GM10248 (cell line): ENCODE measurements at places on chromosomes 3 and 15.

GRCh38 chr15:89112341-89112971, 24.2 kb downstream of the ABHD2 start:
- DNase-seq = peak; percentile 60

DNA sequence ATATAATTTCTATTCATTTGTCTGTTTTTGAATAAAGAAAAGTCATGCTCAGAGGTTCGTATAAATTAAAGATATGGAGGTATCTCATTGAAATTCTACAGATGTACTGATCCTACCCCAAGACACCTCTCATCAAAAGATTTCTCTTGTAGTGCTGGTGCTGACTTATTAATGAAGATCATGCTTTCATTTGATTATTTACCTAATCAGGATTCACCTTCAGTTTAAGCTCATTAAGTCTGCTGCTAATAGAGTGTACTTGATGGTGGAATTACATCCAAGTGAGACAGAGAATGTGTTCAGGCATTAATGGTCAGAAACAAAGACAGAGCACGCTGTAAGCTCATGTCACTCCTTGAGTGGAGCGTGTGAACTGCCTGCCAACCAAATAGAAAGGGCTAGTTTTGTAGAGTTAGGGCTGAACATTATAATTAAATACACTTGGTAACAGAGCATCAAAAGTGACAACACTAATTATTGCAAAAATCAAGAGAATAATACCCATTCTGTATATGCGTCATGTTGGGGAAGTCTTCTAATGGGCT, 45.5 kb downstream of the KBTBD12 start:
- no peak for DNase-seq

GRCh38 chr3:192933779-192934460, 16.3 kb upstream of the MB21D2 start:
- no peak for DNase-seq

GRCh38 chr3:118075873-118076272, 958.8 kb downstream of the IGSF11 start:
- no peak for DNase-seq

DNA sequence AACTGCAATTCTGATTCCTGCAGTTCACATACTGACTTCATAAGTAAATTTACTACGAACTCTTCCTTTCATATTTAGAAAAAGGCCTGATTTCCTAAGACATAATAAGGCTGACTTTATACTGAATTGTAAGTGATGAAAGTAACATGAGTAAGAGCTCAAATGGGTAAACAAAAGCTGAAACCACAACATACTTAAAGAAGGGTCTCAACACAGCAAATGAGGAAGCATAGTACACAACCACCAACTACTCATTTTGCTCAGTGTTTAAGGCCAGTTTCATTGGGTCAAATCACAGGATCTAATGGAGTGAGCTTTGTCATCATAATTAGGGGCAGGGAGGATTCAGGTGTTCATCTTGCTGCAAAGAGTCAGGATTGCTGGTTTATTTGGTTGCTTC, 81.4 kb downstream of the SETD2 start:
- peak; percentile 31 for DNase-seq

GRCh38 chr3:137330246-137330645, 372.5 kb downstream of the IL20RB start:
- no peak for DNase-seq

DNA sequence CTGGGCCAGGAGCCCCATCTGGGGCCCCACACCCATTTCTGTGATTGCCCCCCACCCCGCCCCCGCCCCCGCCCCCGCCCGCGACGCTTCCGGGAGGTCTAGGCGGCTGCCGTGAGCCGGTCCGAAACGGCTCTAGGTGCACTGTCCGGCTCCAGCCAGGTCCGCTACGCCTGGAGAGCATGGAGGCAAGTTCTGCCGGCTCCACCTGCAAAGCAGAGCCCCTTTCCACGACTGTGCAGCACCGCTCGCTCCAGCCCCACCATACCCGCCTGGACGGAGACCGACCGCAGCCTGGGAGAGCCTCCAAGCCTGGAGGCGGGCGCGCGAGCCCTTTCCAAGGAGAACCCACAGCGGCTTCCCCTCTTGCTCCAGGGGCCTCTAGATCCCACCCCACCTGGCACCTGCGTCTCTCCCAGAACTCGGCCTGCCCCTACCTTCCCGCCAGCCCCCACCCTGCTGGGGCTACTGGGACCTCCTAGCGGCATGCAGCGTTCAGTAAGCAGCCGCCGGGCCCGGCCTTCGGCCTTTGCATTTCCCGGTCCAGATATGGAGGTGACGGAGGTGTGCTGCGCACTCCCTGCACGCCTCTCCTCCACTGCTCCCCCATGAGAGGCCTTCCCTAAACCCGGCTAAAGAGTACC, 66.2 kb downstream of the KLF13 start:
- DNase-seq = peak; percentile 42

- no peak for DNase-seq
Observed at GRCh38 chr3:72105306-72105705, 320.4 kb upstream of the PROK2 start.

GRCh38 chr3:108818404-108818803, 4.2 kb upstream of the TRAT1 start:
- DNase-seq = peak; percentile 26

DNA sequence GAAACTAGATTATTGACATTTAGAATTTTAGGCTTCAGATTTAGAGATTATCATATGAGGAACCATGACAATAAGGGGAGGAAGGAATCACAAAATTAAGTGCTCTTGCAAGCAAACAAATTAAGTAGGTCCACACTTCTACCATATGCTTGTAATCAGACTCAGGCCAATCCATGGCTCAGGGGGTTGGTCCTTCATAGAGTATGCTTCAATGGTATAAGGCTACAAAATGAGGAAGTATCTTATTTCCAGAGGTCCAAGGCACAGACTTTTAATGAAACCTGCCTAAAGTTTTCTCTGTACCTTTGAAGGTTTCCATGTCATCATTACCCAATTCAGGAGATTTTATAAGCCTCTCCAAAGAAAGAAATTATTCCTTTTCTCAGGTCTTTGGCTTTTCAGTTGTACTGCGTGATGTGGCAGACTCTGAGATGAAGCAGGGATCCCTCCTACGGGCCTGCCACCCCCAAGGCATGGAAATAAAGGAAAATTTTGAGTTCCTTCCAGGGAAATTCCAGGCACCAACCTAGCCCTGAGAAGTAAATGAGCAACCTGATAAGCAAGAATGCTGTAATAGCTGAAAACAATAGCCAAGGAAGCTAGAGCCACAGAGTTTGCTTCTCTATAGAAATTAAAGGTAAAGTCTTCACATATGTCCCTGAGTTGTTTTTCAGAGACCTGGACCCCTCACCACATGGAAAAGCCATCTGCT, 36.3 kb downstream of the SERPINI2 start:
- DNase-seq = no peak

DNA sequence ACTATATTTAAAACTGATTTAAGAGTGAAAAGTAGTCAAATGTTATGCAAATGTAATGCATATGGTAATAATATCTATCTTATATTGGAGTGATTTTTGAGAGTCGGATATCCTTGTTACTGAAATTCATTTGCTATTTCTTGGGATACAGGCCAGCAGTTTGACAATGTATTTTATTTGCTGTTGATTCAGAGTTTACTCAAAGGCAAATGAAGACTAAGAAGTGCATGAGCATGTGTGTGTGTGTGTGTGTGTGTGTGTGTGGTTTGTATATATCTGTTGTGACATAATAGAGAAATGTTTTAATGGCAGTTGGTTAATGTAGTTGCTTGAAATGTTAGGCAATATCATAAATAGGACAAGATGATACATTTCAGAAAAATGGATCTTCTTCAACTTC, 39.0 kb downstream of the UNC13C start:
- no peak for DNase-seq

DNA sequence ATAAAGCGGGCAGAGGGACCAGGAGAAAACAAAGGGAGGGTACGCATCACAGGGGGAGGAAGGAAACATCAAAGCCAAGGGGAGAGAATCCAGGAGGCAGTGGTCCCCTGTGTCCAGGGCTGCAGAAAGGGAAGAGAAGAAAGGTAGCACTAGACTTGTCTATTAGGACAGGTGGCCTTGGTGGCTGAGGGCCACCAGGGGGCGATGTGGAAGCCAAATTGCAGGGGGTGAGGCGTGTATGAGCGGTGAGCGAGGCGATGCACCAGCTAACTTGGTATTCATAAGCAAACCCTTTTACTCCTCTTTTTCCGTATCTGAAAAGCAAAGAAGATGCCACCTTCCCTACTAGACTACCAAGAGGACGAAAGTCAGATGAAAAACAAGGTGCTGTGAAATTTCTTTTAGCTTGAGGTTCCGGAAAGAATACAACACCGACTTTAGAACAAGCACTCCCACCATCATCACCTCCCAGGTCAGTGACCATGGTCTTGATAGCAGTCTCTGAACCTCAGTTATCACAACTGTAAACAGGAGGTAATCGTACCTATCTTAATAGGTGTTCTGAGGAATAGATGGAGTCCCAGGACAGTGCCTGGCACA, 654.4 kb upstream of the ADAMTS9 start:
- peak; percentile 43 for DNase-seq

GRCh38 chr3:32495609-32496008, 7.0 kb downstream of the CMTM6 start:
- no peak for DNase-seq

DNA sequence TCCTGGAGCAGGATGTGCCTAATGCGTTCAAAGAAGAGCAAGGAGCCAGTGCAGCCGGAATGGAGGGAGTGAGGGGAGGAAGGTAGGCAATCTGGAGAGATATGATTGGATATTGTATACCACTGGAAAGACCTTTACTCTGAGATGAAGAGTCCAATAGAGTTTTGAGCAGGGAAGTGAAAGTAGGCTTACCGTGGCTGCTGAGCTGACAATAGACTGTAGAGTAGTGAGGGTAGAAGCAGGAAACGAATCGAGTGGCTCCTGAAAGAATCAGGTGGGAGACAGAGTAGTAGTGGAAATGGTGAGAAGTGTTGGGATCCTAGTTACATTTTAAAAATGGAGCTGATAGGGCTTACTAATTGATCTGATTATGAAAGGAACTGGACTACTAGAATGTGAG, 51.8 kb upstream of the NUDT16 start:
- peak; percentile 37 for DNase-seq

- DNase-seq = no peak
Observed at GRCh38 chr3:16464511-16465148, 48.9 kb downstream of the RFTN1 start.

- DNase-seq = no peak
Observed at GRCh38 chr3:16417945-16418739, 95.4 kb downstream of the RFTN1 start.

GRCh38 chr15:63381301-63382204, at the start of gene CA12:
Gene CA12 (minus strand): TSS chr15:63381846. CDS start chr15:63381720, 126 bp downstream.
- DNase-seq = no peak

- DNase-seq = no peak
Observed at GRCh38 chr15:77030928-77031375, 36.0 kb downstream of the PSTPIP1 start.

GRCh38 chr3:125037498-125038150, 18.2 kb downstream of the HEG1 start:
- no peak for DNase-seq

DNA sequence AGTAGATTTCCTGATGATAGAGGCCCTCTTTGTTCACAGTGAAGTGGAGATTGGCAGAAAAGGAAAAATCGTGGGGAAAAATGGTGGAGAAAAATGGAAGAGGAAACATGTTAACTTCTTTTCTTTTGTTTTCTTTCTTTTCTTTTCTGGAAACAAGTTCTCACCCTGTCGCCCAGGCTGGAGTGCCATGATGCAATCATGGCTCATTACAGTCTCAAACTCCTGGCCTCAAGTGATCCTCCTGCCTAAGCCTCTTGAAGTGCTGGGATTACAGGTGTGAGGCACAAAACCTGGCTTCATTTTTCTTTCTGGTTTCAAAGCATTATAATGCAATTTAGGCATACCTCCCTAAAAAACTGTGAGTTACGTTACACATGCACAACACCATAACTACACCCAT, 464.2 kb downstream of the MECOM start:
- DNase-seq = no peak

- DNase-seq = no peak
Observed at GRCh38 chr3:126081618-126082361, 2.1 kb downstream of the SLC41A3 start.

DNA sequence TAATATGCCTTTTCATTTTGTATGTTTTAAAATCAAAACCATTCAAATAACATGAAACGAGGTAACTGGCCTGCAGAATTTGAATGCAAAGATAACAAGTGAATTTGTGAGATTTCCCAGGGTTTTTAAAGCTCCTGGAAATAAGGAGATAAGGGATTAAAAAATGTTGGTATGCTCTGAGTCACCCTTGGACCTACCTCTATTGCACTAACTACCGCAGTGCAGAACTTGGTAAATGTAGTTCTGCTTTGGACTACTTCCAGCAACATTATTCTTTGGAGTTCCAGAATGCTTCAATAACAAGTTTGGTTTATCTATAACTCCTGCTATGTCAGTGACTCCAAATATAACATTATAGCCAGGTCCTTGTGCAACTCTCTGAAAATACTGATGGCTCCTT, 201.7 kb downstream of the GAP43 start:
- no peak for DNase-seq

GRCh38 chr3:178103140-178103539, 433.1 kb upstream of the KCNMB2 start:
- no peak for DNase-seq

GRCh38 chr3:77372634-77373346, 332.9 kb downstream of the ROBO2 start:
- no peak for DNase-seq

GRCh38 chr3:171700653-171701052, 109.6 kb downstream of the PLD1 start:
- DNase-seq = no peak

DNA sequence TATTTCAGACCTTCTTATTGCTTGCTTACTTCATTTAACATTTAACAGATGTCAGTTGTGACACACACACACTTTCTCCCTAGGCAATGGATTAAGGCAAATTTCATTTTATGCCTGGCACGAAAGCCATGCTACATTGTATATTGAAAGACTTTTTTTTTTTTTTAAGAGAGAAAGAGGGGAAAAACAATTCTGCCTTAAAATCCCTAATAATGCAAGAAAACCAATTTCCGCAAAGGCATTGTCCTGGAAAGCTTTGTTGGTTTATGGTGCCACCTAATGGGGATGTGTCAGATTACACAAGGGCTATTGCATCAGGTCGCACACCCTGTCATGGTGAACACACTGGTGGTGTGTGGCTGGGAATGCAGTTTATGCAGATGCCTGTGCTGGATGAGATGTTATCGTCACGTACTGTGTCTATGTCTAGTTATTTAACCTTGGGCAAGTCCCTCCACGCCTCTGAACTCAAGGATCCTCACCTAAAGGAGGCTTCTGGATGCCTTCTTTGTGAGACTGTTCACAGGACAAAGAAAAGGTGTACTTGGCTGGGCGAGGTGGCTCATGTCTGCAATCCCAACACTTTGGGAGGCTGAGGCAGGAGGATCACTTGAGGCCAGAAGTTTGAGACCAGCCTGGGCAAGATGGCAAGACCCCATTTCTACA, 37.3 kb upstream of the RFTN1 start:
- peak; percentile 65 for DNase-seq

DNA sequence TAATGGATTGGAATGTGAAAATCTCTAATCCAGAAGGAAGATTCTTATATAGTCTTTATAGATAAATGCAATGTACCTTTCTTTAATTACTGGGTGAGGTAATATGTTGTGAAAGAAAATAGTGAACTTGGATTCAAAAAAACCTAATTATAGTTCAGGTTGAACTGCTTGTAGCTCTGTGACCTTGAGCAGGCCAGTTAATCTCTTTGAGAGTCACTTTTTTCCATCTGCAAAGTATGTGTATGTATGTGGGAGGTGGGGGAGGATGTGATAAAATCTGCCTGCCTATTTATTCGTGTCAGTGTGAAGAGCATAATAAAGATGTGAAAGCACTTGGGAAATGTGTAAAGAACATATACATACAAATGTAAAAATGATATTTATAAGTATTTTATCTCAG, 34.4 kb downstream of the GLCE start:
- no peak for DNase-seq
